ENCODE measurements at places on chromosomes 16 and 17. TPM values are rescaled to one million over a fixed set of nuclear protein-coding genes. Genes with fewer than 3 reads are reported as not detected.

DNA sequence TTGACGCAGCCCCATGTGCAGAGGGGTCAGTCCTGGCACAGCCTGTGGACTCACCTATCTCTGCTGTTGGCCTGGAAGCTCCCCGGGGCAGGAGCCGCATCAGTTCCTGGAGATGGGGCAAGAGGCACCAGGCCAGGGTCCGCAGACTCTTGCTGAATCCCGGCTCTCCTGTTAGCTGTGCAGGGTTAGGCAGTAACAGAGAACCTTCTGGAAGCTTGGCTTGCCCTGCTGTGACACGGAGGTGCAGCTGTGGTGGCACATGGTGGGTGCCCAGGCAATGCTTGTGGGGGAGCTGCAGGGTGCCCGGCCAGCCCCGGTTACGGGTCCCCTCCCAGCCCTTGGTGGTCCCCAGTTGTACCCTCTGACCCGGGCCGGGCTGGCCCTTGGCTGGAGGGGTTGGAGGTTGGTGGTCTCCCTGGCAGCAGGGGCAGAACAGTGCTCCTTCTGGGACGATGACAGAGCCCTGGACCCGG is 26.0 kb upstream of the ZNF469 start:
- DNase-seq, result no peak

DNA sequence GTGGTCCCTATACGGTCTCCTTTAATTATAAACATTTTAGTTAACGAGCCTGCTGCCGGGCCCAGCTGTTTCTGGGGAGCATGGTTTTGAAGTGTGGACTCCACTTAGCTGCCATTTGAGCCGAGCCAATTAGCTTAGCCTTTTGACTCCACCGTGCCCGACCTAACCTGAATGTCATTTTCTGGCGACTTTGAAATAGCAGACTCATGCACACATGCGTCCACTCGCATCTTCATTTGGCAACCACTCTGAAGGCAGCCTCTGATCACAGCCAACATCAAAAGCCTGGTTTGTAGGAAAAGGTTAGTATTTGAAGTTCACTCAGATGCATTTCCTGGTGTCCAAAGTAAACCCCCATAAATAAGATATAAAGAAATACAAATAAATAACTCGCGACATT is 16.8 kb downstream of the AXIN2 start:
- DNase-seq, result no peak

DNA sequence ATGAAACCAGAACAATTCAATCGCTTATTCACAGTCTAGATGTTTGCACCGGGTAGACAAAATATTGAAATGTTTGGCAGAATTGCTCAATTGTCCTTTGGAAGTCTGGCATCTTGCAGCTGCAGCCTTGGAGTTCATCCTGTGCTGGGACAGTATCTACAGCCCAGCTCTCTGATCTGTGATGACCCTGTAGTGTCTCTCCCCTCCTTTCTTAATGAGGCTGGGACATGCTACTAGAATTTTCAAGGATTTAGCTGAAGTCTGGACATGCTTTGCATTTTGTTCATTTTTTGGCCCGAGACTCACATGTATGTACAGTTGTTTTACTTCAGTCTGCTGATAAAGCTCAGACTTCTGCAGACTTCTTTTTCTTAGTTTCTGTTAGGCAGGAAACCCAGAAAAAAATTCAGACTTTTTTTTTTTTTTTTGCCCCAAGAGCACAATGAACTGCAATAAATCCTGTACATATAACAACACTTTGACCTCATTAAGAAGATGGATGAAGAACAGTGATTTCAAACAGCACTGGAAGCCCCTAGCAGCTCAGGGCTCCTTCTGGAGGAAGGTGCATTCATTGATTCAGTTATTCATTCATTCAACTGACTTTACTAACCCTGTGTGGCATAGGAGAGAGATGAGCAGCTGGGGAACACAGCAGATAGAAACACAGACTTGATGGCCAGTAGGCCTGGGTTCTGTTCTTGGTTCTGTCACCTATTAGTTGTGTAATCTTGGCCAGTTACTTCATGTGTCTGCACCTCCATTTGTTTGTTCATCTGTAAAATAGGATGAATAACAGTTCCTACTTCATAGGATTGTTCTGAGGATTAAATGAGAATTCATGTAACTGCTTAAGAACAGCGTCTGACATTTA is 210.0 kb downstream of the MAP2K4 start:
- DNase-seq, result no peak

DNA sequence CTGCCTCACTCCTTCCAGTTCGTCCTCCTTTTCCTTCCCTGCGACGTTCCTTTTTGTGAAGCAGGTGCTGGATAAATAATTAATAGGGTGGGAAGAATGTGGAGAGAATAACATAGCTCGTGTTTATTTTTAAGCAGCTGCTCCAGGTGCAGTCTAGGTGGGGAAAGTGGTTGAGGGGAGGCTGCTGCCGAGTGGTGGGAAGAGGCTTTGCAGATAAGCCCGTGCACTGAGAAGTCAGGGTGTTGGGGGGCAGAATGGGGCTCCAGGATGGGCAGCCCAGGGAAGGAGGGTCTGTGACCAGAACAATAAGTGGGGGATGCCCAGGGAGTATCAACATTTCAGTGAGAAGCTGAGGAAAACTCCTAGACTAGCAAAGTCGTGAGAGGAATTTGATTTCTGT is 300.5 kb downstream of the CPPED1 start:
- DNase-seq, result no peak

- DNase-seq, result no peak
These were observed 8.7 kb upstream of the PYY start for GRCh38 chr17:43962479-43962878.

DNA sequence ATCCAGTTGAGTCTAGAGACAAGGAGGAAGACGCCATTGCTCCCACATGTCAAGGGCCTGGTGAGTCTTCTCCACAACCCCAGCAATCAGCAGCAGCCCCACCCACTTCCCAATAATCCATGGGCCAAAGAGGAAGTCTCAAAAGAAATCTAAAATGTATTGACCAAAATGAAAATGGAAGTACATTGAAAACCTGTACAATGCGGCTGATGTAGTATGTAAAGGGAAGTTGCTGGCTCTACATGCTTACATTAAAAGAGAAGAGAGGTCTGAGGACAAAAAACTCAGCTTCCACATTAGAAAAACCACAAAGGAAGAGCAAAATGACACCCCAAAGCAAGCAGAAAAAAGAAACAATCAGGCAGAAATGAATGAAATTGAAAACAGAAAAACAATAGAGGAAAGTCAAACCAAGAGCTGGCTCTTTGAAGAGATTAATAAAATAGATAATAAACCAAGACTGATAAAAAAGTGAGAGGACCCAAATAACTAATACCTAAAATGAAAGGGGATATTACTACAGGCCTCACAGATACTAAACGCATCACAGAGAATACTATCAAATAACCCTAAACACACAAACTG is 100.6 kb upstream of the METRNL start:
- DNase-seq, result no peak

- no peak for DNase-seq
These were observed 335.3 kb downstream of the SOX9 start for GRCh38 chr17:72456075-72456474.

- peak; percentile 78 for DNase-seq
These were observed 19.0 kb downstream of the SPIRE2 start for GRCh38 chr16:89847051-89847939.

TMEM98 gene
- total RNA-seq, result 57.0 TPM

GRCh38 chr17:68297195-68297594 is 5.9 kb downstream of the ARSG start:
- no peak for DNase-seq

- DNase-seq, result no peak
These were observed 8.1 kb downstream of the NOG start for GRCh38 chr17:56601591-56601990.

DNA sequence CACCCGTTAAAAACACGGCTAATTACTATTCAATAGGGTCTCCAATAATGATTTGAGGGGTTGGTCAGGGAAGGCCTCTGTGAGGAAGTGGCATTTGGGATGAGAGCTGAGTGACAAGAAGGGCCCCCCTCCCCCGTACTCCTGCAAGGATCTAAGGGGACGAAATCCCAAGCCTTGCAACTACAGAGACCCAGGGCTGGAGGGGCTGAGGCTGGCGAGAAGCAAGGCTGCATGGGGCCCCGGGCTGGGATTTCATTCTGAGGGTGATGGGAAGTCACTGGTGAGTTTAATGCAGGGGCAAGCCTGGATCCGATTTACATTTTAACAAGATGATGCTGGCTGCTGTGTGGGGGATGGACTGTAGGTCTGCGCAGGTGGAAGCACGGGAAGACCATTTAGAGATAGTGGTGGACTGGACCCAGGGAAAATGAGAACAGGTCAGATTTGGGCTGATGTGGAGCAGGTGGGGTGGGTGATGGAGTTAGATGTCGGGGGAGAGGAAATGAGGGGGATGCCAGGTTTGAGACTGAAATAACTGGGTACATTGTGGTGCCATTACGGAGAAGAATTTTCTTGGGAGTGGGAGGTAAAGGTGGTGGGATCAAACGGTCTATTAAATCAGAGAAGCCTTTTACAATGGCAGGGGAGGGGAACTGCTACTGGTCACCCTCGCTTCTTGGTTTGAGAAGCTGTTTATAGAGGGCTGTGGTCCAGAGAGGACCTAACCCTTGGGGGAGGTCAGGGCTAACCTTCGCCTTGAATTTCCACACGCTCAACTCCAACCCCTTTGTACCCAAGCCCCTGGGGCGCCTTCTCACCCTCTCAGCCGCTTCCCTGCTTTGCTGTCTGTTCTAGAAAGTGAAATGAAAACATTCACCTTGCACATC is 932 bp upstream of the MYBBP1A start:
- no peak for DNase-seq

- DNase-seq, result no peak
These were observed 32.0 kb downstream of the HAPSTR1 start for GRCh38 chr16:9123401-9123800.

DNA sequence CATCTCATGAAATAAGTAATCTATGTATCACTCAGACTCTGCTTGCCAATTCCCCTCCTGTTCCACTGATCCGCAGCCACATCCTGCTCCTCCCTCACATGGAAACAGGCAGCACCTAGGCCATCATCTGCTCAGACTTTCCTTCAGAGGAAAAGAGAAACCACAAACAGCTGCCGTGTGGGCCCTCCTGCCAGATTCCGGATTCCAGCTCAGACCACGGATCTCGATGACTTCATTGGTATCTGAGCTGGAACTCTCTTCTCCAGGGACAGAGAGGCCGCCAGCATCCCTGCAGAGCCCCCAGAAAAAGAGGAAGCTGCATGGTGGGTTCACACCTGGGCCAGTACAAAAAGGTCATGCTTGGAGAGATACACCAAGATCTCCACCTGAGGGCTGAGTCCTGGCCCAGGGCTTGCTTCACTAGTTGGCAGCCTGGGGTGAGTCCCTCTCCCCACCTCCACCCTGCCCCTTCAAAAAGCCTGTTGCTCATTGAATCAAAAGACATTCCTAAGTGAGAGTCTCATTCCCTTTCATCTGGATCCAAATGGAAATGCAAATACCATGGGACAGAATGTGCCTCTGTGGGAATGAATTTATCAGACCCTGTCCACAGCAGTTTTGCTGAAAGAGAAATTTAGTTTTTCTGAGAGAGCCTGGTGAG is 47.2 kb downstream of the HOXB1 start:
- DNase-seq, result peak; percentile 43

NETO2 gene
- total RNA-seq, result 10.1 TPM

DNA sequence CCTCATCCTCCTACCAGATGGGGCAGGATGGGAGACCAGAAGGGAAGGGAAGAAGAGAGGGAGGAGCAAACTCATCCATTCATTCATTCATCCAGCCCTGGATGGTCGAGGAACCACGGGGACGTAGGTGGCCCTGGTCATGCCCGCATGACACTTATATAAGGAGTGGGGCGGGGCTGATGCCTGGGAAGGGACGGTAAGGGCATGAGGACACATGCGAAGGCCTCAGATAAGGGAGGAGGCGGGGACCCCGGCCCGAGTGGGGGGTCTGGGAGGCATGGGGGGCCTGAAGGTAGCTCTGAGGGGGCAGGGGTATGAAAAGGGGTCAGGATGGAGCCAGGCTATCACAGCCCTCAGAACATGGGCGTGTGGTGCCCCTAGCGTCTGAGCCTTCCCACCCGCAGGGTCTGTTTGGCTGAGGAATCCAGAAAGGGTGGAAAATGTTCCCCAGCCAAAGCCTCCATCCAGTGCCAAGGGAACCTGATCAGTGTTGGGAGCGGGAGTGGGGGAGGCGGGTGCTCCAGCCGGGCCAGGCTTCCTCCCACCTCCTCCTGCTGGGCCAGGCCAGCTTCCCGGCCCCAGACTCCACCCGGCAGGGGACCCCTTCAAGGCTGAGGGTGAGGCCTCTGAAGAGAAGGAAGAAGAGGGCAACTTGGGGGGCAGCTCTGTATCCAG is 17.6 kb upstream of the CD79B start:
- no peak for DNase-seq

ESRP2 gene
- total RNA-seq, result 42.9 TPM

SEPTIN1 gene
- 3.4 TPM for total RNA-seq

DNA sequence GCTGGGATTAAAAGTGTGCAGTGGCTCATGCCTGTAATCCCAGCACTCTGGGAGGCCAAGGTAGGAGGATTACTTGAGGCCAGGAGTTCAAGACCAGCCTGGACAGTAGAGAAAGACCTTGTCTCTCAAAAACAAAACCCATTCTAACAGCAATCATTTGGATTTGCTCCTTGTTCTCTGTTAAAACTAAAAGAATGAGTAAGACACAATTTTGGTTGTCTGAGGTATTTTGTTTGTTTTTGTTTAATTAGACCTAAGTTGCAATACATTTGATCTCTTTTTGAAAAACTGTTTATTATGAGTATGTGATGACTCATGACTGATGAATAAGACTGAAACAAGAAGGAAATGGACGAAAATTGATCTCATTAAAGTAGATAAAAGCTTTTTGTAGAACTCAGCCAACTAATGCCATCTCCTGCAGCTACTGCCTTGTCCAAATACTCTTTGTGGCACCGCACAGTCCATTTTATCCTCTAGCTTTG is 29.0 kb downstream of the GLG1 start:
- no peak for DNase-seq

DNA sequence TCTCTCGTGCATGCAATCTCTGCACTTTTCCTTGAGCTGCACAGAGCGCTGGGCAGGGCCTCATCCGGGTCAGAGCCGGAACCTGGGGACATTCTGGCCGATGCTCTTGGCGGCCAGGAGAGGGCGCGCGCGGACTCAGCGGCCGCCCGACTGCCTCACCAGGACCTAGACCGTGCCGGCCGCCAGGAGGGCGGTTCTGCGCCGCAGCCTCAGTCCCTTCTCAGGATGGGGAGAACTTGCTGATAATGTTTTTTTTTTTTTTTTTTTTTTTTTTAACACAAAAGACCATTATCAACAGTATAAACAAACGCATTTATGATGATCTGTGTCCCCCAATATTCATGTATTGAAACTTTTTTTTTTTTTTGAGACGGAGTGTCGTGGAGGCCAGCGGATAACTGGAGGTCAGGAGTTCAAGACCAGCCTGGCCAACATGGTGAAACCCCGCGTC is 8.1 kb upstream of the FLYWCH2 start:
- DNase-seq, result peak; percentile 70

GRCh38 chr16:30539000-30539964 is 4.6 kb upstream of the ZNF747 start:
- no peak for DNase-seq

KRTAP4-6 gene
- not detected for total RNA-seq
